T-cell (primary cell): ENCODE measurements at places on chromosomes 1 and 21.

GRCh38 chr1:234253732-234254131 lies 119.5 kb upstream of the COA6 start:
- DNase-seq = no peak

DNA sequence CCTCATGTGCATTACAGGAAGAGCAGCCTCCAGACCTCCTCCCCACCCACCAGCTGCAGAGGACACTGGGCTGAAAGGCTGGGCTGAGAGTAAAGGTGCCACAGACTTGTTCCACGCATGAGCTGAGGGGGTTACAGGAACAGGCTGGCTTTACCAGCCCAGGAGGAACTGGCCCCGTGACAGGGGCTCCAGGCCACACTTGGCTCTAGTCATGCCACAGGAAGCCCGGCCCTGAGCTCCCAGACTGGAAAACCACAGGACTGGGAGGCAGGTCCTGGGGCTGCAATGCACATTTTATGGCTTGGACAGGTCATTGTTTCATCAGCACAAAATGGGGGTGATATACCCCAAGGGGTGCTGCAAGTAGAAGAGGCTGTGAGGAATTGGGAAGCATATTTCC lies 35.6 kb downstream of the GPA33 start:
- DNase-seq = no peak

GRCh38 chr1:188006354-188006753 lies 1177.6 kb downstream of the PLA2G4A start:
- DNase-seq = no peak

GRCh38 chr1:204196068-204196795 lies at the start of gene KISS1:
KISS1 (minus strand) TSS chr1:204196491; CDS start chr1:204192876, 3,615 bp downstream.
- DNase-seq = no peak

GRCh38 chr1:60952612-60953111 lies 129.7 kb upstream of the NFIA start:
- no peak for DNase-seq

GRCh38 chr1:190679983-190680382 lies 202.3 kb upstream of the BRINP3 start:
- no peak for DNase-seq
